ENCODE measurements at places on chromosomes 2 and 18.

GRCh38 chr2:60519231-60519863, 34.1 kb downstream of the BCL11A start:
- no peak for DNase-seq

- DNase-seq = no peak
Measured at GRCh38 chr2:98552499-98553179, 55.7 kb downstream of the COA5 start.

DNA sequence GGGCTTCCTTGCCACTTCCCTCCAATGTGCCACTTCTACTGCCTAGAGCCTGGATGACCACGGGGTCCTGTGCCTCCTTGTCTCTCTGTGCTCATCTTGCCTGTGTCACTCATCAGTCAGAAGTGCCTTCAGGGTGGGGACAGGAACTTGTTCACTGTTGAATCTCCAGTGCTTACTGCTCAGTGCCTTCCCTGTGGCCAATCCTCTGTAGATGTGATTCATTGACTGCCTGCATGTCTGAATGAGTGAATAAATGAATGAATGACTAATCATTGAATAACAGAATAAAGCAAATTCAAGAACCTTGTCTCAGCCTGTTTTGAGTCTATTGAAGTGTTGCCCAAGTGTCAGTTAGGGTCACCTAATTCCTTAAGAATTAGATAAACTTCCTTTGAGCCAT, 42.3 kb upstream of the FAM136A start:
- no peak for DNase-seq

- no peak for DNase-seq
Measured at GRCh38 chr18:27627927-27628326, 442.8 kb upstream of the CHST9 start.

GRCh38 chr2:218082586-218083351, 13.7 kb downstream of the RUFY4 start:
- DNase-seq = no peak

- DNase-seq = no peak
Measured at GRCh38 chr18:55811925-55812324, 223.9 kb upstream of the TCF4 start.

DNA sequence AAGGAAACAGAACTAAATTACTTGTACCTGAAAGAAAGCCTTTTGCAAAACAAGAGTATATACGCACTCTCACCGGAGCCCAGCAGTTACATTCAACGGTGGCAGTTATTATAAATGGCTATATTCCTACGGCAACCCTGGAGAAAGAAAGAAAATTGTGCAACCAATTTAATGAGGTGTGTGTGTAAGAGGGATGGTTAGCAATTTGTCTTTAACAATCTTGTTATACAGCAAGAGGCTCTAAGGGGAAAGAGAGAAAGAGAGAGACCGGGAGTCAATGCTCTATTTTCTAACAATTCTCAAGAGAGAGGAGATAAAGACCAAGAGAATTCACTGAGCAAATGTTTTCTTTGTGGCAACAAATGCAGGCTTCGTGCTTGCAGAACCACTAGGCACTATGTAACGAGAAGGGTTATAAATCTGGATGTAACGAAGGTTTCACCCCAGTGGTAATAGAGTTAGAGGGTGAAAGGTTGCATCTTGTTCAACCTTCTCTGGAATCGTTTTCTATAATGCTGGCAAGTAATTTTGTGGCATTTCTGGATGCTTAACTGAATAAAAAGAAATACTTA, 359.1 kb upstream of the SPRED2 start:
- DNase-seq = no peak

DNA sequence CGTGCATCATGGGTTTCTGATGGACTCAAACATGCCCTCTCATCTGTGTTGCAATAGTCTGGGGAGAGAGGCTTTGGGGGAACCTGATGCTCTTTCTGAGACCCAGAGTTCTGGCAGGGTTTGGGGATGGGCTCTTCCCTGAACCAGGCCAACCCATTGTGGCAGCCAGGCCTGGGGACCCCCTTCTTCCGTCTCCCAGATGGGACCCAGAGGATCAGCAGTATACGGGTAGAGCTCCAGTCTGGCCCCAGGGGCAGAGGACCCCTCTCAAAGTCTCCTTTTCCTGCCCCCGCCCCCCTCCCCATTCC, 333.7 kb downstream of the DYSF start:
- DNase-seq = no peak

- peak; percentile 83 for DNase-seq
Measured at GRCh38 chr2:231933916-231934401, 7.8 kb upstream of the NPPC start.

DNA sequence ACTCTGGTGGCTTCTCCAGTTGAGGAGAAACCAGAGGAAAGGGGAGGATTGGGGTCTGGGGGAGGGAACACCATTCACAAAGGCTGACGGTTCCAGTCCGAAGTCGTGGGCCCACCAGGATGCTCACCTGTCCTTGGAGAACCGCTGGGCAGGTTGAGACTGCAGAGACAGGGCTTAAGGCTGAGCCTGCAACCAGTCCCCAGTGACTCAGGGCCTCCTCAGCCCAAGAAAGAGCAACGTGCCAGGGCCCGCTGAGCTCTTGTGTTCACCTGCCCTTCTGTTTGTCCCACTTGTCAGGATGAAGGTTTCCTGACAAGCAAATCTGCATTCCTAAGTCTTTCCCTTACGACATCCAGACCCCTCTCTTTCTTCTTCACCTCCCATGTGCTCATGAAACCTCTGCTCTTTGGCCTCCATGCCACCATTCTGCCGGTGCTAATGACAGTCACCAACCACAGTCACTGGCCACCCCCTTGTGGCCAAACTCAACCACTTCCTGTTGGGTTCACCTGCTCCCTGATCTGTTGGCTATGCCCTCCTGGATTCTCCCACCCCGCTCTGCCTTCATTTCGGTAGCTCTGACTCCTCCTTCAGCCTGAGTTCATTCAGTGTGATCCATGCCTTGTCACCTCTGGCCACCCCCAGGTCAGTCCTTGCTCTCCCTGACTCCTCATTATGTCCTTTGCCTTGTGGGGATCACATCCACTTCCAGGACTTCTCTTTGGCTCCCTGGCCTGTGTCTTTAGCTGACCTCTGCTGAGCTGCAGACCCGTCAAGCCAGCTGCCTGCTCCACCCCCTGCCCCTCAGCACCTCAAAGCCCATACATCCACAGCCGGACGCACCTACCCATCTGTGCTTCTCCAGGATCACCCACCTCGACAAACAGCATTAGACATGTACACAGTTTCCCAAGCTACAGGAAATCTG, 17.6 kb downstream of the EMX1 start:
- DNase-seq = peak; percentile 42

- DNase-seq = no peak
Measured at GRCh38 chr18:63909870-63910269, 2.1 kb downstream of the SERPINB10 start.

All from psoas muscle (tissue), 8 donors.